ENCODE measurements at places on chromosomes 3 and 15. TPM values are rescaled to one million over a fixed set of nuclear protein-coding genes. Genes with fewer than 3 reads are reported as not detected.
A peak's percentile ranks its signal among the peaks of the same experiment; 100 is the strongest.

DNA sequence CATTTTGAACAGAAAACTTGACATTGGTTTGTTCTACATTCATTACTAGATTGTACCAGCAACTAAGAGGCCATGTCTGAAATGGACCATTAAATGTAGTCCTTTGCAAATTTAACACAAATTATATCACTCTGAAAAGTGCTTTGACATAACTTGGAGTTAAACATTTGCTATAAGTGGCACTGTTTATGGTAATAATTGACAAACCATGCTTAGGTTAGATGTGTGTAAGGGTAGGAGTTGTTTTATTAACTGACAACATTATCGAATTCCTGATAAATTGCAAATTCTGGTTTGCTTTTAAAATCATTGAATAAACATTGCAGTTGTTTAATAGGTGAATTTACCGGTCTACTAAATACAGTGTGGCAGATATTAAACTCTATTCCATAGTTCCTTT is 6.1 kb upstream of the TMEM207 start:
- H3K36me3 ChIP-seq: no peaks in the 10 kb centered on the region
- H3K4me3 ChIP-seq: no peak overlapping the region
- no peak for DNase-seq
- H3K27me3 ChIP-seq: no peaks in the 10 kb centered on the region

BCHE gene
- total RNA-seq: 1.9 TPM

ALPK3 gene
- total RNA-seq: 199 TPM

ECT2 gene
- total RNA-seq: 4.5 TPM

DNA sequence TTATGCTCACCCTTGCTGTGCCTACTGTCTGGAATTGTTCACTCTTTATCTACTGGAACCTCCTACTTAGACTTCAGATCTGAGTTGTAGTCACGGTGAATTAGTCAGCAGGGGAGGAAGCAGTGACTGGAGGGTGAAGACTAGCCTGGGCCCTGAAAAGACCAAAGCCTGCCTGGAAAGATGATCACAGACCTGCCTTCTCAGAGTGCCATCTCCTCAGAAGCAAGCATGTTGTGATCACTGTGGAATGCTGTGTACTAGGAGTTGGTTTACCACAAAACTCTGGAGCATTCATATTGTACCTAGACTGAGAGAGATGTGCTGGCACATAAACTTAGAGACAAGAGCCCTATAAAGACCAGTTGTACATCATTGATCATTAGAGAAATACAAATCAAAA is 100.7 kb upstream of the SCN10A start:
- no peaks in the 10 kb centered on the region for H3K4me1 ChIP-seq
- H3K27me3 ChIP-seq: no peaks in the 10 kb centered on the region
- no peak overlapping the region for H3K4me3 ChIP-seq
- no peak for DNase-seq
- no peaks in the 10 kb centered on the region for H3K36me3 ChIP-seq
- H3K27ac ChIP-seq: no peak overlapping the region

GRCh38 chr15:73153024-73153423 is 100.8 kb downstream of the NEO1 start:
- H3K4me3 ChIP-seq: no peak overlapping the region
- peak overlapping the region; percentile 79 for H3K27ac ChIP-seq
- peaks cover 35% of the 10 kb centered on the region for H3K4me1 ChIP-seq
- no peak for DNase-seq

- H3K4me1 ChIP-seq: no peaks in the 10 kb centered on the region
- H3K36me3 ChIP-seq: no peaks in the 10 kb centered on the region
- no peaks in the 10 kb centered on the region for H3K27me3 ChIP-seq
- DNase-seq: no peak
Observed at GRCh38 chr3:40677321-40677720, 152.6 kb downstream of the ZNF621 start.

All from psoas muscle (tissue), 8 donors.